ENCODE measurements at places on chromosomes 6 and 20.

- peak; percentile 67 for DNase-seq
Observed at GRCh38 chr6:137799950-137800568, 67.0 kb upstream of the TNFAIP3 start.

DNA sequence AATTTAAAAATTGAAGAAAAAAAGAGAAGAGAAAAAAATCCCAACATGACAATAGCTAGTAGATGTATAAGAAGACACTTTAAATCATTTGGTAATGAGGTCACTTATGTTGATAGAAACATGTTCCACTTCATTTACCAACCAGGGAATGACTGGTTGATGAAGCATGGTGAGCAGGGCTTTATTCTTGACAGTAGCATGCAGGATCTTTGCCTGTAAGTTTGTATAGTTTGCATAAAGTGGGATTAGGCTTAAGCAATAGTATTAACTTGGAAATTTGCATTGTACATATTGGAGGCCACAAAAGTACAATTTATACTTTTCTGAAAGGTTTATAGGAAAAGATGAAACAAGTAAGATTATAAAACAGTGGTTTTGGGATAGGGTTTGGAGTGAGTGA is 67.0 kb downstream of the NOX3 start:
- no peak for DNase-seq

DNA sequence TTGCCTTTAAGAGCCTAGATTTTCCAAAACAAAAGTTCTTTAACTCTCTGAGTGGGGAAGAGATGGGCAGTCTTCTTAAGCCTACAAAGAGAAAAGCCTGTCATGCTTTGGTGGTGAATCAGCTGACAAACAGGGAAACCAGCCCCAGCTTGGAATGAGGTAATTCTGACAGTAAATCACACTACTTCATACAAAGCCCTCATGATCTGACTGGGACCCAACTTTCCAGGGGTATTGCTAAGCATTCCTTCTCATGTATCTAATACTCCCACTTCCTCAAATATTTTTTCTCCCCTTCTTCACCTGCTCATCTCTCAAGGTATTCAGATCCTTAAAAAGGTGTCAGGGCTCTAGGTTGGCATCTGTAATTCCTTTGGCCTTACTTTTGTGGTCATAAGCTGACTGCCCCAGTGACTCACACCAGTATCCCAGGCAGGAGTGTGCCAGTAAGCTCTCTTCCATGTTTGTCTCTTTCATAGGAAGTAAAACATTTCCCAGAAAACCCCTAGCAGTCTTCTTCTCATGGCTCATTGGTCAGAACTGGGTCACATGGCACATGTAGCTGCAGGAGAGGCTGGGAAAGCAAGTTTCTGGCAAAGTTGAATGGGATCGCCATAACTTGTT is 15.0 kb upstream of the TBC1D22B start:
- no peak for DNase-seq

DNA sequence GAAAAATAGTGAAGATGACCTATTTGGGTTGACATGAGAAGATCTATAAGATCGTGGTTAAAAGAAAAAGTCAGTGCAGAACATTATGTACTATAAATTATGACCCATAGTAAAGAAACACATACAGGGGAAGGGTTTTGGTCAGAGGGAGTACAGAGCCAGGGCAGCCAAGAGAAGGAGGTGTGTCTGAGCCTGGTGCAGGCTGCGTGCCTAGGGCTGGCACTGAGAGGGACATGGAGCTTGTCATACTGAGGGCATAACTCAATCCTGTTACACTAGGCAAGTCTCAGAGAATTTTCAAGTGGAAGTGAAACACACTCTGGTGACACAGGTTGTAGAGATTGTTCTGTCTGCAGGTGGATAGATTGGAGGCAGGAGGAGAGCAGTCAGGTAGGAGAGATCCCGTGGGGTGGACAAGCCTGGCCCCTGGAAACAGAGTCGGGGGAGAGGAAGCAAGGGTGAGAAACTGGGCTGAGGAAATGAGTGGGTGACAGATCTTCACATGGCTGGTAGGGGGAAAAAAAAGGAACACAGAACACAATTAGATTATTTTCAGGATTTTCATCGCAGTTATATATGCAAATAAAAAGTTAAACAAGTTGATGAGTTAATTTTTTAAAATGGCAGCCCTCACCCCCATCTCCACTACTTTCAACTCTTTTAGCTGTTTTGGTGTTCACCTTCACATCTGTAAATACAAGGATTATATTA is 18.5 kb upstream of the RNF39 start:
- no peak for DNase-seq

GRCh38 chr20:20076297-20077065 is 24.1 kb downstream of the CFAP61 start:
- no peak for DNase-seq

DNA sequence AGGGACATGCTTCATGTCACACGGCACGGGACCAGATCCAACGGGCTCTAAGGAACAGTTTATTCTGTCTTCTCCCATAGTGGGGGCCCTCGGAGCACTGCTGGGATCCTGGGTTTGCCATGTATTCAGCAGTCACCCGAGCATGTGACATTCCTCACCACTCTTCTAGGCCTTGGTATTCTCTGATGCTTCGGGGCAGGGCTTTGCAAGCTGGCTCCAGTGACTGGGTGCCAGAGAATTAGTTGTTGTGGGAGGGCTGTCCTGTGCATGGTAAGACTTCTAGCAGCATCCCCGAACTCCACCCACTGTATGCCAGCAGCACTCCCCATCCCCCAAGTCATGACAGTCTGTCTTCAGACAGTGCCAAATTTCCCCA is 5.4 kb downstream of the CCN5 start:
- no peak for DNase-seq

DNA sequence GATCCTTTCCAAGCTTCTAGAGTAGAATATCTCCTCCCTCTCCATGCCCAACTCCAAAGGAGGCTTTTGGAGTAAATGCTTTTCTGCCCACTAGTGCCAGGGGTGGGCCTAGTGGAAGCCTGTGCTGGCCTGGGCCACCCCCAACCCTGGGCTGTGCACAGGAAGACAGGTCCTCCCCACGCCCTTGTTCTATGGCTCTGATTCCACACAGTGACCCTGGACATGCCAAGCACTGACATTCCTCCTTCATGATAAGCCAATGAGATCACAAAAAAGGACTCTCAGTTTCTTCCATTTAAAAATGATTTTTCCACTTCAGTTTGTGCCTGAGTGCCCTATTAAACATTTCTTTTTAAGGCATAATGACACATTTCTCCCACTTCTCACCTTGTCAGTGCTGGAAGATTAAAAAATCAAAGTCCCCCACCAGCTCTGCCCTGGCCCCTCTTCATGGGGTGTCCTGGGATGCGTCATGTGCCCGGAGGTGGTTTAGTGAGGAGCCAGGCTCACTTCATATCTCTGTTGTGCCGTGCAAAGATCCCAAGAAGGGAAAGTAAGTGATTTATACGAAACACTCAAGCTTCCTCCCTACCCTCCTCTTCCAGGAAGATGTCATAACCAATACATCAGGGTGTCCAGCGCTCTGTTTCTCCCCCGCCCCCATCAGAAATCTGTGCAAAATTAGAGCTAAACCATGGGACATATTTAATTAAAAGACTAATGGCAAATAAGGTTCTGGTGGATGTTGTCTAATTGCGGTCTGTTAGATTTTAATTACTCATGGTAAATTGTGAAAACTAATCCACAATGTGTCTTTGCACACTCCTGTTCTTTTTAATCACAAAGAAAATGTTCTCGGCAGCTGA is 255.0 kb downstream of the NRN1 start:
- no peak for DNase-seq

GRCh38 chr6:167266830-167267555 is 24.1 kb upstream of the UNC93A start:
- no peak for DNase-seq

DNA sequence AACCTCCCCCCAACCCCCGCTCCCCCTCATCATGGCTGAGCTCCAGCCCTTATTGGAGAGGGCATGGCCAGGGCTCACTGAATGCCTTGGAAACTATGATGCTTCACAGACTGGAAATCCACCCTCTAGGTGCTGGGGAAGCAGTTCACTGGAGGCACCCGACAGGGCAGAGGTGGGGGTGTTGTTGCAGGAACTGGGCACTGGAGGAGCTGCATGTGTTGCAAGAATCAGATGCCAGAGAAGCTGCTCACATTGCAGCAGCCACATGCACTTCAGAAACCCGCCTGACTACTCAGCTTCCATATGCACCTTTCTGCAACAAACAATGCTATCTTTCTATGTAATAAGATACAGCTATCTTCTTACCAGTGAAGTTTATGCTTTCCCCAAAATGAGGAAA is 7.9 kb upstream of the TBPL1 start:
- no peak for DNase-seq

DNA sequence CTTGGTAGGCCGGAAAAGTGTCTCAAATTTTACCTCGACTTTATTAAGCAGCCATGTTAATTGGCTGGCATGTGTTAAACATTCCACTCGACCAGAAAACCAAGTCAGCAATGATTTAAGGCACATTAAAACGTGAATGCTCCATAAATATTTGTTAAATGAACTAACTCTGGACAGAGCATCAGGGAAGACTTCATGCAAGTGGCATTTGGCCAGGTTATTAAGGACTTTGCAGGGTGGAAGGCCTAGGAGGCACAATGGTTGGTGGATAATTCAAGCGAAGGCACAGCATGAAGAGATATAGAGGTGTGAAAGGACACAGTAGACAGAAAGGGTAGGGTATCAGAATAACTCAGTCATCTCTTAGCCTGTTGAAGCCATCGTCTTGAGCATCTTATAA is 23.0 kb downstream of the ELOVL5 start:
- no peak for DNase-seq

GRCh38 chr6:112634376-112634775 is 287.2 kb downstream of the RFPL4B start:
- DNase-seq: no peak

GRCh38 chr6:112903361-112903760 is 556.2 kb downstream of the RFPL4B start:
- no peak for DNase-seq

- DNase-seq: no peak
Observed at GRCh38 chr20:40472905-40473304, 216.1 kb downstream of the MAFB start.

- no peak for DNase-seq
Observed at GRCh38 chr6:6997263-6998193, 110.2 kb upstream of the RREB1 start.
